Uterus (tissue), 4 donors: ENCODE measurements at places on chromosomes 1 and 21. TPM values are rescaled to one million over a fixed set of nuclear protein-coding genes. Genes with fewer than 3 reads are reported as not detected.

The RAB7B gene
- total RNA-seq: 22.5 TPM

The C8B gene
- not detected for total RNA-seq

The MCOLN2 gene
- total RNA-seq: not detected

The GCSAML gene
- total RNA-seq: 0.21 TPM

GRCh38 chr1:924656-925560 is 1.2 kb downstream of the SAMD11 start:
- H3K27ac ChIP-seq: no peak overlapping the region
- DNase-seq: peak; percentile 64
- H3K27me3 ChIP-seq: no peaks in the 10 kb centered on the region
- no peaks in the 10 kb centered on the region for H3K36me3 ChIP-seq

DNA sequence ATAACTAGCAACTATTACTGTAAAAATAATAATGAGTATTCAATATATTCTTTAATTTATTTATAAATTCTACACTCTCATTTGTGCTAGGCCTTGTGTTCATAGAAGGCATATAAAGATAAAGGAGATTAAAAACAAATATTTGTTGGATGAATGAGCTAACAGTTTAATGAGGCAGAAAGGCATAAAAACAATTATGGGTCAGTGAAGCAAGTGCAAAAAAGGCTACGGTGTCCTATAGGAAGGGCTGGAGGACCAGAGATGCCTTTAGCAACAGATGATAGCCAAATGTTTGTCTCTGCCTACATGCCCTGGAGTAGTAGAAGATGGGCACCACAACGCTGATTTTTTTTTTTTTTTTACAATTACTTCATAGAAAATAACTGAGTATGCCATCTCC is 45.7 kb downstream of the PTGS2 start:
- H3K27me3 ChIP-seq: no peaks in the 10 kb centered on the region
- no peak for DNase-seq
- no peak overlapping the region for H3K4me3 ChIP-seq
- no peaks in the 10 kb centered on the region for H3K4me1 ChIP-seq

DNA sequence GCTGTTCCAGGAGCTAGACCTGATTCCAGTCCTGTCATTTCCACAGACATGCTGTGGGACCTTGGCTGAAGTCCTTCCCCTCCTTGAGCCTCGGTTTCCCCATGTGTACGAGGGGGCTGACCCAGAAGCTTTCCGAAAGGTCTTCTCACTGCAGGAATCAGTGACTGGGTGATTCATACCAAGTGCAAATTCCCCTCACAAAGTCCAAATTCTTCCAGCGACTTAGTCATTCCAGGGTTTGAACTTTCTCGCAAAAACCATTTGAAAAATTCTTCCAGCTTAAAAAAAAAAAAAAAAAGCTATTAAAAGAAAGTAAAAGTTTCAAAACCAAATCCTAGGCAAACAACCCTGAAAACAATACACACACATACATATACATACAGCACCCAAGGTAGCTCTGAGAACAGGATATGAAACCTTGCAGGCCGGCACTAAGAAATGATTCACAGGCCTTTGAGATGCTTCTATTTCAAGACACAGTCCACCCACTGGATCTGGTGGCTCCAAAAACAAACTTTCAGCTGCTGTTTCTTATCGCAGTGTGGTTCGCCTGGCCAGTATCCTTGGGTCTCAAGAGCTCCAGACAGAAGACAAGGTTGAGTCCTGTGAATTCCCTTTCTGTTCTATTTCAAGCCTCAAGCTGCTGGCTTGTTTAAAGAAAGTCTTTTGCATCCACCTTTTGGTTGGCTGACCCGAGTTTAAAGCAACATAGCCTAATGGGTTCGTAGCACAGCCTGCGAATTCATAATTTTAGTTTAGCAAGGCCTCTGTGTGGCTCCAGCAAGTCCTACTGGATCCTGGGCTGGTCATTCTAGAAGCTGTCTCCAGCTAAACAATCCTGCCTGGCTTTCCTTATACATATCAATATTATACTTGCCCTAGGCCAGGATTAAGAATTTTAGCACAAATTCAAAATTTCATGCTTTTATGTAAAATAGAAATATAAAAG is 18.0 kb upstream of the ID3 start:
- DNase-seq: peak; percentile 53
- H3K27me3 ChIP-seq: no peaks in the 10 kb centered on the region
- H3K27ac ChIP-seq: peak overlapping the region; percentile 78
- H3K4me3 ChIP-seq: no peak overlapping the region

- H3K36me3 ChIP-seq: no peaks in the 10 kb centered on the region
- H3K4me3 ChIP-seq: no peak overlapping the region
- no peaks in the 10 kb centered on the region for H3K4me1 ChIP-seq
- H3K27ac ChIP-seq: no peak overlapping the region
- no peak for DNase-seq
- peaks cover 23% of the 10 kb centered on the region for H3K27me3 ChIP-seq
Measured at GRCh38 chr1:156627313-156627880, 8.2 kb downstream of the HAPLN2 start.

DNA sequence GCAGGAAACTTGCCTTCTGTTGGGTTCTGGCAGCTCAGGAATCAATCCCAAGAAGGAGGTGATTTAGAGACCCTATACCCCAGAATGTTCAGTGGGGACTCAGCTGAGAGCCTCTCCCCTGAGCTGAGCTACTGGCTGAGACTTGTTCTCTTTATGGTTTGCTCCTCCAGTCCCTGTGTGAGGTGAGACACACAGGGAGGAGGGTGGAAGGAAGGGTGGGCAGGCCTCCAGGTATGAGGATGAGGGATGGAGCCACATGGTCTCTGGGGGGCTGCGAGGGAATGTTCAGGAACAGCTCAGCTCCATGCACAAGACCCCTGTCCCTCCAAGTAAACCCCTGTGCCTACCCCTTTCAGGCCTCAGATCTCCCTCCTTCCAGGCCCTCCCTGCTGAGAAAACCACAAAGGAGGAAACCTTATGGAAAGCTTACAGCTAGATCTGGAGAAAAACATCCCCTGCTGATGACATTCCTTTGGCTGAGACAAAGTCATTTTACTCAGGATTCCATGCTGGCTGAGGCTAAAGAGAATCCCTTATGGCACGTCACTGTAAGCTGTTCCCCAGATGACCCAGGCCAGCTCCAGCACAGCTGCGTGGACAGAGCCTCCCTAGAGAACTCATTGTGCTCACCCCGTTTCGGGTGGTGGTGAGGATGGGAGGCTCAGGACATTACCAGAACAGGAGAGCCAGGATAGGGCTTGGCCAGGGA is 91.5 kb upstream of the IPO9 start:
- no peak overlapping the region for H3K4me3 ChIP-seq
- H3K36me3 ChIP-seq: no peaks in the 10 kb centered on the region
- H3K27me3 ChIP-seq: no peaks in the 10 kb centered on the region
- DNase-seq: peak; percentile 67

DNA sequence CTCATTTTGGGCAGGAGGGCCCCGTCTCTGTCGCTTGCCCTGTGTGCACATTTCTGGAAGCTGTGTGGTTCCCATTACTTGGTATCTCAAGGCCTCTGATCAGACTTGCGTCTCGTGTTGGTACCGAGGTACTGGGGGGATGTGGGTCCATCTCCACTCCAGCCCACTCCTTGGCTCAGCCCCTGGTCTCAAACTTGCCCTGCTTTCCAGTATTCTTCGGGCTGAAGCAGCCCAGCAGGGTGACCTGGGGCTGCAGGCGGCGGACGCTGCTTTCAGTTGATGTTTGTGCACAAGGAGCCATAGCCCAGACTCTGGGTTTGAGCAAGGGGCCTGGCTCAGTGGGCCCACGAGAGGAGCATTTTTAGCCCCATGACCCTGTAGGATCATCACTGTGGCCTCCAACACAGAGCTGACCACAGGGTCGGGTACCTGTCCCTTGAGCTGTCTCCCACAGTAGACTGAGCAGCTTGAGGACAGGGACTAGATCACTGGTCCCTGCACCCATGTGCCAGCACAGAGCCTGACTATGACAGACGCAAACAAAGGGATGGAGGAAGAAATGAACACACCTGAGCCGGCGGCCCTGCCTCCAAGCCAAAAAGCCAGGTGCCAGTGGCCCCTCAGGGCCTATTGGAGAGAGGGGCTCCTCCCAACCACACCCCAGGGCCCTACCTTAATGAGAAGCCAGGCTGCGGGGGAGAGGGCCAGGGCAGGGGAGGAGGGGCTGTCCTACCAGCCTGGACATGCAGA is 46.8 kb downstream of the CHD5 start:
- no peak overlapping the region for H3K27ac ChIP-seq
- H3K36me3 ChIP-seq: no peaks in the 10 kb centered on the region
- H3K4me3 ChIP-seq: no peak overlapping the region
- DNase-seq: no peak
- H3K27me3 ChIP-seq: no peaks in the 10 kb centered on the region
